Cerebellar cortex (tissue), 1 donor: ENCODE measurements at places on chromosomes 4 and X.

GRCh38 chr4:94486372-94486801 lies 34.6 kb downstream of the PDLIM5 start:
- no peak for DNase-seq

- peak; percentile 67 for DNase-seq
Observed at GRCh38 chr4:1323635-1324442, 23.2 kb upstream of the UVSSA start.

DNA sequence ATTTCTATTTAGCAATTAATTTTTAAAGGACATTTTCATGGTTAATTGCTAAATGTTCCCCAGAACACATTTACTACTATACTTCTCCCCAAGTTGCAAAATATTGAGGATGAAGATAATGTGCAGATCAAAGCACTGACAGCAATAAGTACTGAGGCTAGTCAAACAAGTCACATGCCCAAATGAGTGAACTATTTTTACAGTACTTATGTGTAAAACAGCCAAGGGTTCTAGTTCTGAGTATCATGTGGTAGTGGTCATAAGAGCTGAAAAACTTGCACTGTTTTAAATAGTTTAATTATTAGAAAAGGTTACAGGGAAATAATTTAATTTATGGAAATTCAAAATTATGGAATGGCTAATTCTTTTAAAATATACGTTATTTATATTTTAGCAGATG lies 3.8 kb downstream of the GALNTL6 start:
- no peak for DNase-seq

DNA sequence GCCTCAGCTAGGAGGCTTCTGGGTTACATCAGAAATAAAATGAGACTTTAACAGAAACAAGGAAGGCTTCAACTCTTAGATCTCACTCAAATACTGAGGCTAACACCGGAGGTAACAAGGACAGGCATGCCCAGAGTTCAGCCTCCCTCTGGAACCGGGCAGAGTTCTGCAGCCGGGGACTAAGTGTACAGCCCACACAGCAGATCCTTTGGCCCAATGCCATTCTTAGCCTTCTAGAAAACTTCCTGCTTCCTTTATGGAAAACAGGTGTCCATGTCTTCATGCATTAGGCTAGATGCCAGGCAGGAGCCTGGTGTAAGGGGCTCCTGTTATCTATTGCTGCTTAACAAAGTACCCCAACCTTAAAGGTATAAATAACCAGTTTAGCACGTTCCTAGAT lies 369.7 kb downstream of the BCOR start:
- no peak for DNase-seq
